ENCODE measurements at places on chromosomes 7 and 10.

DNA sequence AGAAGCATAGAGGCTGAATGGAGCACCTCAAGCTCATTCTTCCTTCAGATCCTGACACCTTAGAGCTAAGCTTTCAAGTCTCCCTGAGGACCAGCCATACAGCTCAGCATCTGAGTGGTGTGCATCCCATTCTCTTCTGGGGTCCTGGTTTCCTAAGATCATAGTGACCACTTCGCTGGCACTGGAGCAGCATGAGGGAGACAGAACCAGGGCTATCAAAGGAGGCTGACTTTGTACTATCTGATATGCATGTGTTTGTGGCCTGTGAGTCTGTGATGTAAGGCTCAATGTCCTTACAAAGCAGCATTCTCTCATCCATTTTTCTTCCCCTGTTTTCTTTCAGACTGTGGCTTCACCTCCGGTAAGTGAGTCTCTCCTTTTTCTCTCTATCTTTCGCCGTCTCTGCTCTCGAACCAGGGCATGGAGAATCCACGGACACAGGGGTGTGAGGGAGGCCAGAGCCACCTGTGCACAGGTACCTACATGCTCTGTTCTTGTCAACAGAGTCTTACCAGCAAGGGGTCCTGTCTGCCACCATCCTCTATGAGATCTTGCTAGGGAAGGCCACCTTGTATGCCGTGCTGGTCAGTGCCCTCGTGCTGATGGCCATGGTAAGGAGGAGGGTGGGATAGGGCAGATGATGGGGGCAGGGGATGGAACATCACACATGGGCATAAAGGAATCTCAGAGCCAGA, 31.0 kb downstream of the PRSS2 start:
- DNase-seq, result no peak

DNA sequence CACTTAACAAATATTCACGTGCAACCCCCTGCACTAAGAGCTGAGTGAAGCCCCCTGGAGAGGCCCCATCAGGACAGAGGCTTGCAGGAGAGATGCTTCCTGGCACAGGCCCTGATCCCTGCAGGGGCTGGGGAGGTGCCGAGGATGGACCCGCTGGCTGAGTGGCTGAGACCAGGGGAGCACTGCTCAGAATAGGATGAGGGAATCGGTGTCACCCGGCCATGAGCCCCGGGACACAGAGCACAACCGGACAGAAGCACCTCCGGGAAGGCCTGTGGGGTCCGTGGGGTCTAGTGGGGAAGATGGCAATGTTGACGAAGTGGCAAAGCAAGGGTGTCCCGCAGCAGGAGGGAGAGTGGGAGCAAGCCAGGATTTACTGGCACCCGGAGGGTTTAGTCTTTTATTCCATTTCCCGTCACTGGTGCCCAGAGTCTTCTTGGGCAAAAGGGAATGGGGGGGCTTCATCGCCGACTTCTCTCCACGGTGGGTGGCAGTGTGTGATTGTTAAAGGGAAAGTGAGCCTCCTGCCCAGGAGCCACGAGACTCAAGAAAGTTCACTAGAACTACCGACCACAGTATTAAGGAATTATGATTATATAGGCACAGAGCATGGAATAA, 140.7 kb downstream of the ADARB2 start:
- no peak for DNase-seq

DNA sequence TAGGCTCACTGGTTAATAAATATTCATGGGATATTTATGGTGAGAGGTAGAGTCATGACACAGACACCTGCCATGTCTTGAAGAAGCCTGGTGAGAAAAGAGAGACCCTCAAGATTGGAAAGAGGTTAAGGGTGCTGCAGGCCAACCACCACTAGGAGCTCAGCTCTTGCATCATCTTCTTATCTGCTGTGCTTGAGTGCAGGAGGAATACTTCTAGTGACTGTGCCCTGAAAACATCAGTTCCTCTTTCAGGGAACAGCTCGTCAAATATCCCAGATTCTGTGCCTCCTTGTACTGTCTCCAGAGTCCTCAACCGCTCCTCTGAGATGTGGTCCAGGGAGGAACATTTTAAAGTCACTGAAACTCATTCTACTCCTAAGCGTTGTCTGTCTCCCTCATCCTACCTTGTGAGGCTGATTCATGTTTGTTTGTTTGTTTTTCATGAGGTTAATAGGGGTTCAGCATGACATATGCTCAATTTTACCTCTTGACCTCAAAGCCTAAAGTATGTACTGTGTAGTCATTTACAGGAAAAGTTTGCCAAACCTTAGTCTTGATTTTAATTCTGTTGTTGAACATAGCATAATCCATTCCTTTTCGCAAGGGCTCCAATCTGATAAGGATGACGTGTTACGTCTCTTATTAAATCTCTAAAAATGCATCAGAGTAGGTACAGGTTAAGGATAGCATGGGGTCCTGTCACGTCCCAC, 293.1 kb downstream of the C7orf25 start:
- no peak for DNase-seq

- DNase-seq, result no peak
Measured at GRCh38 chr10:76021398-76021797, 590.0 kb downstream of the LRMDA start.

Measured in ELR (cell line).